Small intestine (tissue), 16 donors: ENCODE measurements at places on chromosomes 11 and 22. TPM values are rescaled to one million over a fixed set of nuclear protein-coding genes. Genes with fewer than 3 reads are reported as not detected.

GRCh38 chr11:121417055-121417551 is 35.0 kb upstream of the SORL1 start:
- peak; percentile 20 for DNase-seq

DNA sequence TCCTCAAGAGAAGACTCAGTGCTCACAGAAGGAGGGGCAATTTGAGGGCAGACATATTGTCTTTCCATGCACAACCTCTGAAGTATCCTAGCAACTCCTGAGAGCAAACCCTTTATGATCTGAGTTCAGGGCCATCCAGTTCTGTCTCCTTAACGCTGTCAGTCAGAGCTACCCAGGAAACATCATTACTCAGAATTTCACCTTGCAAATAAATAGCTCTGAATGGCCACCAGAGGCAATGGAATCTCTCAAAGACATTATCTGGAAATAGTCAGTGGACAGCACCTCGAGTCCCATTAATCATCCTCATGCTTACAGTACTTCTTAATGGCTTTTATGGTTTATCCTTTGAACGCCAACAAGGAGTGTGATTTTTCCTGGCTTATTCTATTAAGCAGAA is 656.1 kb downstream of the OPCML start:
- DNase-seq = no peak

GRCh38 chr11:44319170-44319551 is 9.2 kb upstream of the ALX4 start:
- DNase-seq = no peak

DNA sequence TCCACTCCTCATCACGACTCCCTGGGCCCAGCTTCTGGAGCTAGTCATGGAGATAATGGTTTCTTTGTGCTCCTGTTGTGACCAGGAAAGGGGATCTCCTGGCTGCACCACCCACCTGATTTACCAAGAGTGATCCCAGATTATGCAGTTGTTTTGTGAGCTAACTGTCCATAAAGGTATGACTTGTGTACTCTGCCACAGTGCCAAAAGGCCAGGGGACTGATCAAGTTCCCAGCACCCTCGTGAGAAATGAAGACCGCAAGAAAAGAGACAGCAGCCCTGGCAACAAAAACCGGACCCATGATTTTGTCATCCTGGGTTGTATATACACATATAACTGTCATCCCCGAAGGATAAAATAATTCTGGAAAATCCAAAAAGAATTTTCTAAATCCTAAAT is 26.6 kb downstream of the TUB start:
- no peak for DNase-seq

DNA sequence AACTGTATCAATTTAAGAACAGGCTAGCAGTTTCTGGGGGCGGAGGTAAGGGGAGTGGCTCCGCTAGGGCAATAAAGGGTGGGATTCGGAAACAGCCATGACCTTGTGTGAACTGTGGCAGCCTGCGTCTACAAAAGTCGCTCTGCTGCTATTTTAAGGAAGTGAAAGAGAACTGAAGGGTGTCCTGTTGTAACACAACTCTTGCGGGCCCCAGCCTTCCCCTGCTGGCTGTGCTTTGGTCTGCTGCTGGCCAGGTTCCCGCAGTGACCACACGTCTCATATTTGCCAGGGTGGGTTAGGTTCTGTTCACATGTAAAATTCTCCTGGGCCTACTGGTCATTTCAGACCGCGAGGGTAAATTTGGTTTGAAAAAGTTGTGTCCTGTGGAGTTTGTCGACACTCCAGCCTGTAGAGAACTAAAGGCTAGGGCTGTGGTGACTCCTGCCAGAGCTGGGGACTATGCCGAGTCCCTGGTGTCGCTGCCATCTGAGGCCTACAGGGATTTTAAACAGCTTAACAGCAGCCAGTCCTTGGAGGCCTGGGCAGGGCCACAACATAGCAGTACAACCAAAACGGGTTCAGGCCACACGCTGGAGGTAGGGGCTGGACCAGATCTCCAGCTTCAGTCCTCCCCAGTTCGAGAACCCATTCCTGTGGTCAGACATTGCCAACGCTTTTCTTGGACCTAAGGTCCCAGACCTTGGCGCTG is 1.1 kb upstream of the PPFIBP2 start:
- DNase-seq = peak; percentile 63

GRCh38 chr11:82673631-82674030 is 60.0 kb downstream of the FAM181B start:
- no peak for DNase-seq

- no peak for DNase-seq
Observed at GRCh38 chr11:115267871-115268270, 236.3 kb downstream of the CADM1 start.

- no peak for DNase-seq
Observed at GRCh38 chr11:16780698-16781550, 42.5 kb downstream of the C11orf58 start.

DNA sequence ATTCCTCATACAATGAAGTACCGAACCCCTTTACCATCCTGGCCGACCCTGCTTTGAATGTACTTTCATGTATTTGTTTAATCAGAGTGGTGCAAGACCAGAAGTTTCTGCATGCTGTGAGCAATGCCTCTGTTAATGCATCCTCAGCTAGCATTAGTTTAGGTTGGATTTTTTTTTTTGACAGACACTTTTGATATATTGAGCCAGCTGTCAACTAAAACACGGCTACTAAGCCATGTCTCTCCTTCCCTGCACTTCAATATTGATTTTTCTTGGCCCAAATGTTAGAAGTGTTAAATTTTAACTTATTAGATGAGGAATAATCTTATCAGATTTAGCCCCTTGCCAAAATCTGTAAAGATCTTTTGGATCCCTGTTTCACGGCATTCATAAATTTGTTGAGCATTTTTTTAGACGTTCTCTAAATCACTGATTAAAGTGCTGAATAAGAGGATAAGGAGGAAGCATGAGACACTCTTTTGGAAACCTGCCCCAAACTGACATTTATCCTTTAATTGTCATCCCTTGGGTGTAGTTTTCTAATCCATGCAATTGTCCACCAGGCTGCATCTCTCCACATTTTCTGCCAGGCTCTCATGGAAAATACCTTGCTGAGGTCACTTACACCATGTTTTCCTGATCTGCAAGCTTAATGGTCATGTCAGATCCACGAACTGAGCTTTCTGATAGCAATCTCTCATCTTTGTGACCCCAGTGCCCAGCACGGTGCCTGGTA is 130.7 kb downstream of the FEZ1 start:
- no peak for DNase-seq

DNA sequence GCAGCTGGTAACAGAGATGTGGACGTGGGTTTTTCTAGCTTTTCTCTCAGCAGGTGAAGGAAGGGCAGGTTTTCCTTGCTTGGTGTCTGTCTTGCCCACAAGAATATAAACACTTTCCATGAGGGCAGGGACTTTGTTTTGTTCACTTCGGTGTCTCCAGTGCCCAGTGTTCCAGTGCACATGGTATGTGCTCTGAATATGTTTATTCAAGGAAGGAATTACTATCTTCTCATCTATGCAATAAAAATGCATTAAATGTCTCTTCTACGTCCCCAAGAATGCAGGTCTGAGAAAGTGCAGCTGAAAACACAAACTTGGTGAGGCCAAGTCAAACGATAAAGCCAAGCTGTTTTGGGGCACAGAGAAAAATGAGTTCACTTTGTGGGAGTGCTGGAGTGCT is 56.3 kb upstream of the PLET1 start:
- DNase-seq = no peak

DNA sequence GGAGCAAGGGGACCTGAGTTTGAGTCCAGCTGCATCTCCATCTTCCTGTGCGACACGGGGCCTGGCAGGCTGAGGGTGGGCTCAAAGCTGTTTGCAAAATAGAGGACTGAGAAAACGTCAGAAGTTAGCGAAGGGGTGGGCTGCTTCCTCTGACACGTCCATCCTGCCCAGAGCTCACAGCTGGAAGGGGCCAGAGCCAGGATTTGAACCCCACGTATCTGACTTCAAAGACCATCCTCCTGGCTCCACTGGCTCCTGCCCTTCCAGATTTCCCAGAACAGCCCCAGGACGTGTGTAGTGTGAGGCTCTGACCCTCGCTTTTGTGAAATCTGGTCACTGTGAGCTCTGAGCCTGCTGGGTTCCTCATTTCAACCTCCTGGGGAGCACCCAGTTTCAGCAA is 56.3 kb downstream of the CD82 start:
- DNase-seq = no peak

DNA sequence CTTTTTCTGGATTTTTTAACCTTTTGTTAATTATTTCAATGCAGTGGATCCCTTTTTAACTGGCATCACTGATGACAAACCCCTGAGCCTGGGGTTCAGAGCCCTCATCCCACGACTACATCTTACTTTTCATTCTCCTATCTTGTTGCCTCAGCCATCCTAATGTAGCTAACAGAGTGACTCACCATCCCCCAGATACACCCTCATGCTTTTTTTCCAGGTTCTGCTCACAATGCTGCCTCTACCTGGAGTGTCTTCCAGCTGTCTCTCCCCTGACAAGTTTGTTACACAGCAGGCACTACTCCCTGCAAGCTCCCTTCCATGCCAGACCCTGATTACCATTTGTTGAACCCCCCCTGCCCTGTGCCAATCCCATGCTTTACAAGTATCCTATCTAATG is 135.4 kb downstream of the NCAM1 start:
- no peak for DNase-seq

- DNase-seq = no peak
Observed at GRCh38 chr11:34145847-34146381, 40.5 kb downstream of the NAT10 start.

GRCh38 chr22:27238935-27239510 is 562.5 kb downstream of the MN1 start:
- no peak for DNase-seq

The FREY1 gene
- polyA plus RNA-seq = not detected

The CD3E gene
- 5.9 TPM for polyA plus RNA-seq

The ADM2 gene
- polyA plus RNA-seq = 14.7 TPM

The TRIM29 gene
- 1.4 TPM for polyA plus RNA-seq

The CCDC73 gene
- polyA plus RNA-seq = 0.09 TPM

The FAM111B gene
- 0.54 TPM for polyA plus RNA-seq

The MS4A4E gene
- polyA plus RNA-seq = 0.61 TPM
